ENCODE measurements at places on chromosomes 16 and 17.

- no peak for DNase-seq
Observed at GRCh38 chr16:25031132-25031440, 15.9 kb upstream of the ARHGAP17 start.

DNA sequence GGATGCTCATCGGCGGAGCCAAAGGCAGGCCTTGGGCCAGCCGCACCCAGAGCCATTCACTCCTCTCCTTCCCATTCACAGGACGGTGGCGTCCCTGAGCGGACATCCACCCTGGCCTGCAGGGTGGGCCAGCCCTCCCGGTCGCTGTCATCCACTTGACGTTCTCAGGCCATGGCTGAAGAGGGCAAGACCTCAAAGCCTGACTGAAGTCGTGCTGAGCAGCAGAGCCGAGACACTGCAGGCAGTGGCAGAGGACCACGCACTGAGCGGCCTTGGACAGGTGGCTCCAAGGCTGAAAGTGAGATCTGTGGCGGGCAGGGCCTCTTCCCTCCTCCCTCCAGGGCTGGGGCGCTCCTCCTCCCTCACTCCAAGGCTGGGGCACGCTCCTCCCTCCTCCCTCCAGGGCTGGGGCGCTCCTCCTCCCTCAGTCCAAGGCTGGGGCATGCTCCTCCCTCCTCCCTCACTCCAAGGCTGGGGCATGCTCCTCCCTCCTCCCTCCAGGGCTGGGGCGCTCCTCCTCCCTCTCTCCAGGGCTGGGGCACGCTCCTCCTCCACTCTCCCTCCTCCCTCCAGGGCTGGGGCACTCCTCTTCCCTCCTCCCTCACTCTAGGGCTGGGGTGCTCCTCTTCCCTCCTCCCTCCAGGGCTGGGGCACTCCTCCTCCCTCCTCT is 24.1 kb downstream of the GNPTG start:
- no peak for DNase-seq

GRCh38 chr16:85571563-85571812 is 41.6 kb upstream of the GSE1 start:
- DNase-seq: no peak

- no peak for DNase-seq
Observed at GRCh38 chr16:69239851-69240250, 52.9 kb downstream of the SNTB2 start.

- DNase-seq: no peak
Observed at GRCh38 chr16:23874613-23875294, 39.0 kb downstream of the PRKCB start.

DNA sequence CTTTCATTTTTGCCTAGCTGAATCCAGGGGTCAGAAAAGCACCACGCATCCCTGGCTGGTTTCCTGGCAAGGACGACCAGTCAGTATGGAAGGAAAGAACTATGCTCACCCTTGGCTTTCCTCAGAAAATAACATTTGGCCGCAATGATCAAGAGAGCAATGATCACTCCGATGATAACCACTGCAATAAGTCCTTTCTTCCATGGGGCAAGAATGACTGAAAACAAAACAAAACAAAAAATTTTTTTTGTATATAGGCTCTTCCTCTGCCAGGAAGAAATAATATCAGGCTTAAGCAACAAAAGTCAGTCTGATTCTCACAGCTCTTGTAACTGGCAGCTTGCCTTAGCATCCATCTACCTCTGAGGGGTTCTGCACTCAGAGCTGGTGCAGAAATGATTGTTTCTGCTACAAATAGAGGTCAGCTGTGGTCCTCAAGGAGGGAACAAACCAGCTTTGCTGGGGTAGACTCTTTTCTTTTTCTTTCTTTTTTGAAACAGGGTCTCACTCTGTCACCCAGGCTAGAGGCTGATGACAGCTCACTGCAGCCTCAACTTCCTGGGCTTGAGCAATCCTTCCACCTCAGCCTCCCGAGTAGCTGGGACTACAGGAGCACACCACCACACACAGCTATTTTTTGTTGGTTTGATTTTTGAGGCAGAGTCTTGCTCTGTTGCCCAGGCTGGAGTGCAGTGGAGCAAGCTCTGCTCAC is 35.7 kb downstream of the PECAM1 start:
- no peak for DNase-seq

DNA sequence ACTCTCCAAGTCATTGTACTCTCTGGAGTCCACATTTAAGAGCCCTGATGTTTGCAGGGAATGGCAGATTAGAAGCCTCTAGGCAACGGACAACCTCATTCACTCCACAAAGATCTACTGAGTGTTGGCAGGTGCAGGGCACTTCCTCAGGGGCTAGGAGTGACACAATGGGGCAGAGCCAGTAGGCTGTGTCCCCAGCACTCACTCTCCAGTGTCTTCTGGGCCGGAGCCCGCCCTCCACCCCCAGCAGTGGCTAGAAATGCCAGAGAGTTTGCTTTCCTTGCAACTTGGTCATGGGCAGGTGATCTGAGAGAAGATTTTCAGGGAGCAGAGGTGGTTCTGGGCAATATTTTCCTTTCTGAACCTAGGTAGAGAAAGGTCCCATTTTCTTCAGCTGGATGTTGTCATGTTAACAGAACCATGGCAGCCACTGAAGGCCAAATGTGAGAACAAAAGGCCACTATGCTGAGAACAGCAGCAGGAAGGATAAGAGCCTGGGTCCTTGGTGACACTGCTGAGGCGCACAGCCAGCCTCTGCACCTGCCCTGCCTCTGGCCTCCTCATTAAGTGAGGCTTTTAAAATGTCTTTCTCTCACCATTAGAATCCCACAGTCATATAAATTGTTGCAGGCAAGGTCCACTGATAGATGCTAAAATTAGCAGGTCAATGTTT is 96.2 kb downstream of the USP31 start:
- no peak for DNase-seq

DNA sequence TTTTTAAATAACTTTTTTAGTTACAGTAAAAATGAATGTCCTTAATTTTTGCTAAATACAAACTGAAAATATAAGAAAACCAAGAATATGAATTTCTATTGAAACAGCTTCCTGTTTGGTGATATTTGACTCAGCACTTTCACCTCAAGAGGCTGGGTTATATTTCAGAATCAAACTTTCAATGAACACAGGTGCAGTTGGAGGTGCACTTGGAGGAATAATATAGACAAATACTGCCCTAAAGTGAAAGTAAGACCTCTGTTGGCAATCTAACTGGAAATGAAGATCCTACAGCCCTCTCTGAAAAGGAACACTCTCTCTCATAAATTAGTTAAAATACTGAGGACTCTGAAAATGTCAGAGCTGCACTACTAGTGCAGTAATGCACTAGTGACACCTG is 106.2 kb downstream of the BRIP1 start:
- DNase-seq: no peak

Measured in esophagus squamous epithelium (tissue), 5 donors.